SK-N-DZ (cell line): ENCODE measurements at places on chromosomes 13 and 19.
A peak's percentile ranks its signal among the peaks of the same experiment; 100 is the strongest.

GRCh38 chr13:74305876-74306275 lies 171.7 kb upstream of the KLF12 start:
- DNase-seq, result no peak

GRCh38 chr19:6556480-6557195 lies 25.8 kb downstream of the TNFSF9 start:
- DNase-seq, result no peak

DNA sequence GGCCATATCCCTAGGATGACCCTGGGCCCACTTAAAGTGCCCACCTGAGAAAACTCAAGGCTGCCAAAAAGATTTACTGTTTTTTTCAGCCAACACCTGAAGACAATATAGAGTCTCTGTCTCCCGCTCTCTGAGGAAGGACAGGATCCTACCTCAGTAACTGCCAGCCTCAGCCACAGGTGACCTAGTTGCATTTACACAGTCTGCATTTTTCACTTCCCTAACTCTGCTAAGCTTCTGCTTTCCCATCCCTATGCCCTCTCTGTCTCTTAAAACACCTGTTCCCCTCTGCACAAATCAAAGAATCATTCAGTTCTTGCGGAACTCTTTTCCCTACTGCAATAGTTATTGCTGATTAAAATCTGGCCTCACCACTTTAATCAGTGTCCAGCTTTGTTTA lies 609.5 kb downstream of the UQCRFS1 start:
- no peak for DNase-seq

- DNase-seq, result no peak
Measured at GRCh38 chr19:3462991-3463713, 17.2 kb downstream of the SMIM24 start.

DNA sequence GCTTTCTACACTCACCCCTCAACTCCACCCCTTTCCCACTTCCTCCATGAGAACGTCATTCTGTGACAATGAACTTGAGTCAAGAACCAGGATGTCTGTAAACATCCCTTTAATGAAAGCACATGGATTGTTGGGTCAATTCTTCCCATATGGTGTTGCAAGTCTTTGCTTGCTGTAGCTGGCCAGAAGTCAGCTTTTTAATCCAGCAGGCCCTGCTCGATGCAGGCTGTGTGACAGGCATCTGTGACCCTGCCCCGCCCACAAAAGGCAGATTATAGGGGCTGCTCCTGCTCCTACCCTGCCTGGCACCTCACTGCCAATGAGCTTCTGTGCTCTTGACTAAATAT lies 78.0 kb downstream of the STARD13 start:
- no peak for DNase-seq

GRCh38 chr19:34306213-34306661 lies 51.9 kb downstream of the GARRE1 start:
- DNase-seq, result no peak

GRCh38 chr19:41367848-41368301 lies 3.9 kb upstream of the B9D2 start:
- DNase-seq, result no peak

GRCh38 chr19:5478241-5478924 lies 23.2 kb downstream of the ZNRF4 start:
- no peak for DNase-seq

DNA sequence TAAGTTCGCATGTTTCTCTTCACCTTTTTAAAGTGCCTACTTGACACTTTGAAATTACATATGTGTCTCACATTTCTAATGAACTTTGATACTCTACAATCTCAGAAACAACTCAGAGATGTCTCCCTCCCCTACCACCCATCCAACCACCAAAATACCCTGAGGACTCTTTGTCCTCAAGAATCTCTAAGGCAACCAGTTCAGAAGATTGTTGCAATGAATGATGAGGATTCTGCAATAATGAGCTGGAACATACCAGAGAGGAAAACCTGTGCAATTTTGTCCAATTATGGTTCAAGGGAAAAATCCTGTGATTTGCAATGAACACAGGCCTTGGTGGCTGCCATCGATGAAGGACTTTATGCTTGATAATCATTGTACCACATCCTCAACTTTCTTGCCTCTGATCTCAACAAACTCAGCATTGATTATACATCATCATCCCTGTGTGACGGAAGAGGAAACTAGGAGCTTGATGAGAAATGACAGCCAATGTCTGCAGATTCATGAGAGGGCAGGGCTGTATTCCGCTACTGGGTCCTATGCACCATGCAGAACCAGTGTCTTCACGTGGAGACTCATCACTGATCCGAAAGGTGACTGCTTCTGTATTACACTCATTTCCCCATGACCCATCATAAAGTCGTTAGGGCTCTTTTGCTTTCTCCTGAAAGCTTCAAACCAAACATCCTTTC lies 1.1 kb downstream of the FPR1 start:
- DNase-seq, result no peak

DNA sequence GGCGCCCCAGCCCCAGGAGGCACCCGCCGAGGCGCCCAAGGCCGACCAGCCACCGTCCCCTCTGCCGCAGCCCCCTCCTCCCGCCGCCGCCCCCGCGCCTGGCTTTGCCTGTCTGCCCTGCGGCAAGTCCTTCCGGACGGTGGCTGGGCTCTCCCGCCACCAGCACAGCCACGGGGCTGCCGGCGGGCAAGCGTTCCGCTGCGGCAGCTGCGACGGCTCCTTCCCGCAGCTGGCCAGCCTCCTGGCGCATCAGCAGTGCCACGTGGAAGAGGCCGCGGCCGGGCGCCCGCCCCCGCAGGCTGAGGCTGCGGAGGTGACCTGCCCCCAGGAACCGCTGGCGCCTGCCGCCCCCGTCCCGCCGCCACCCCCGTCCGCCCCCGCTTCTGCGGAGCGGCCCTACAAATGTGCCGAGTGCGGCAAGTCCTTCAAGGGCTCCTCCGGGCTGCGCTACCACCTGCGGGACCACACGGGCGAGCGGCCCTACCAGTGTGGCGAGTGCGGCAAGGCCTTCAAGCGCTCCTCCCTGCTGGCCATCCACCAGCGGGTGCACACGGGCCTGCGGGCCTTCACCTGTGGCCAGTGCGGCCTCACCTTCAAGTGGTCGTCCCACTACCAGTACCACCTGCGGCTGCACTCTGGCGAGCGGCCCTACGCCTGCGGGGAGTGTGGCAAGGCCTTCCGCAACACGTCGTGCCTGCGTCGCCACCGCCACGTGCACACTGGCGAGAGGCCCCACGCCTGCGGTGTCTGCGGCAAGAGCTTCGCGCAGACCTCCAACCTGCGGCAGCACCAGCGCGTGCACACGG lies 2.6 kb upstream of the NAT14 start:
- DNase-seq, result no peak

- no peak for DNase-seq
Measured at GRCh38 chr13:109671919-109672318, 114.5 kb downstream of the IRS2 start.

DNA sequence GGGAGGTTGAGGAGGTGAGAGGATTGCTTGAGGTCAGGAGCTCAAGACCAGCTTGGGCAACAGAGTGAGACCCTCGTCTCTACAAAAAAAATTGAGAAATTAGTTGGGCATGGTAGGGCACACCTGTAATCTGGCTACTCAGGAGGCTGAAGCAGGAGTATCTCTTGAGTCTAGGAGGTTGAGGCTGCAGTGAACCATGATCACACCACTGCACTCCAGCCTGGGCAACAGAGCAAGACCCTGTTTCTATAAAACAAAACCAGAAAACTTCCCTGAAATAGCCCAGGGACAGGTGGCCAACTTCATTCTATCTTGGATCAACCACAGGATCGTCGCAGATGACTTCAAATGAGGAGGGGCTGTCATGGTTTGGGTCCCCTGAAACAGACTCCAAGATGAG lies 28.7 kb downstream of the COLGALT1 start:
- DNase-seq, result no peak

- no peak for DNase-seq
Measured at GRCh38 chr13:65555962-65556361, 1674.2 kb downstream of the PCDH9 start.

DNA sequence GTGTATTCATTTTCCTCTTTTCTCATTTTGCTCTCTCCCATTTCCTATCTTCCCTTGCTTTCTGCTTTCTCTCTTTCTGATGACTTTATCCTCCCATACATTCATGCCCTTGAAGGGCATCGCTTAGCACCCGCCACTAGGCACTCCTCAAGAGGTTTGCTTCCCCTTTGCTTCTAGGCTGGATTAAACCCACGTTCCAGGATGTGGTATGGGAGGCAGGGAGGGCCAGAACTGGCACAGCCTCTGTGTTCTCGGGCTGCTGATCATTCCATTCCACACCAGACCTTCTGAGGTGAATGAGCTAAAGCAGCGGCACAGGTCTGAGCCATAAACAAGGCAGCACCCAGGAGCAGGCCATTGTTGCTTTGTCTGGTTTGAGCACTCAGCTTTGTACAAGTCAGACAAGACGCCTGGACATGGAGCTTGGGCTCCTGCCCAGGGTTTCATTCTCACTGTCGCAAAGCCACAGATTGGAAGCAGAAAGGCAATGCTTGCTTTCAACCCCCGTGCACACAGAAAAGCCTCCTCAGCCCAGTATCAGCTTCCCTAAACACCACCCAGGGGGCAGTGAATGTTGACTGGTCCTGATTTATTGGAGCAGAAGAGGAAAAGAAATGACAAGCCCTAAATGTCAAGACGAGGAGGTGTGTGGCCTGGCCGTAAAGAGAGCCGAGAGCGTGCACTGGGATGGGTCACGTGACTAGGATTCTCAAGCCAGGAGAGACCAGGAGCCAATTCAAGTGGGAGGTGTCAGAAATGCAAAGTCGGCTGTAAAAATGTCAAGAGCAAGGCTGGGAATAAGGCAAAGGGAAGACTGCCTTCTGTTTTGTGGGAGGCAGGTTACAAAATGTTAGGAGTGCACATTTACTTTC lies 218.0 kb upstream of the SERP2 start:
- peak; percentile 74 for DNase-seq

DNA sequence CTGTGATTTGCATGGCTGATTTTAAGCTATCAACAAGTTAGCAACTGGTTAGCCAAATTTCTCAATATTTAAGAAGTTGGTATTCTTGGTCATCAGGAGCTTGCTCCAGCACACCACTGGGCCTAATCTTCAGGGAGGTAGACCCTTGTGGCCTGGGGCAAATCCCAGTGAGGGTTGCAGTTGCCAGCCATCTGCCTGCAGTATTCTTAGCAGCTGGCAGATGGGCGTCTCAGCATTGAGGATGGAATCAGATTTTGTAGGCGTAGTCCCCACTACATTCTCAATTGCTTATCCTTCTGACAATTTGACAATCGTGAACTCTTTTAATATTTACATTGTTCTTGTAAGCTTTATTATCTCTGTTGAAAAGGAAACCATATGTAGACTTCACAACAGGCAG lies 1266.2 kb downstream of the SLITRK5 start:
- no peak for DNase-seq

DNA sequence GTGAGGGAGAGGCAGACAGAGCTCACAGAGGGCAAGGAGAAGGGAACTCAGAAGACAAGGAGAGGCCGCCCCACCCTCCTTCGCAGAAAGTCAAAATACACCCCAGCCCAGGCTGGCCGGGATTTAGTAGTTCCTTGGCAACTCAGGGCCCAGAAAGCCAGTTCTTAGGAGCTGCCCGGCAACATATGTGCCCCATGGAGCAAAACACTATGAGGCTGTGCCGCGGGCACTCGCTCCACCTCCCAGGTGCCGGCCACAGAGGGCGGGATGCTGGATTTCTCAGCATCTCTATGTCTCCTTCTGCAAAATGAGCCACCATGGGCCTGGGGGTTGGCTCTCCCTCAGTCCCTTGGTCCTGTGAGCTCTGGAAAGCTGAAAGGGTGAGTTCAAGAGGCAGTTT lies 93.8 kb upstream of the CACNA1A start:
- no peak for DNase-seq

- no peak for DNase-seq
Measured at GRCh38 chr13:65088906-65089305, 2141.2 kb downstream of the PCDH9 start.

- DNase-seq, result peak; percentile 95
Measured at GRCh38 chr19:2983351-2984214, 6.2 kb downstream of the TLE6 start.

- peak; percentile 6 for DNase-seq
Measured at GRCh38 chr13:25882466-25883357, 169.1 kb downstream of the SHISA2 start.

DNA sequence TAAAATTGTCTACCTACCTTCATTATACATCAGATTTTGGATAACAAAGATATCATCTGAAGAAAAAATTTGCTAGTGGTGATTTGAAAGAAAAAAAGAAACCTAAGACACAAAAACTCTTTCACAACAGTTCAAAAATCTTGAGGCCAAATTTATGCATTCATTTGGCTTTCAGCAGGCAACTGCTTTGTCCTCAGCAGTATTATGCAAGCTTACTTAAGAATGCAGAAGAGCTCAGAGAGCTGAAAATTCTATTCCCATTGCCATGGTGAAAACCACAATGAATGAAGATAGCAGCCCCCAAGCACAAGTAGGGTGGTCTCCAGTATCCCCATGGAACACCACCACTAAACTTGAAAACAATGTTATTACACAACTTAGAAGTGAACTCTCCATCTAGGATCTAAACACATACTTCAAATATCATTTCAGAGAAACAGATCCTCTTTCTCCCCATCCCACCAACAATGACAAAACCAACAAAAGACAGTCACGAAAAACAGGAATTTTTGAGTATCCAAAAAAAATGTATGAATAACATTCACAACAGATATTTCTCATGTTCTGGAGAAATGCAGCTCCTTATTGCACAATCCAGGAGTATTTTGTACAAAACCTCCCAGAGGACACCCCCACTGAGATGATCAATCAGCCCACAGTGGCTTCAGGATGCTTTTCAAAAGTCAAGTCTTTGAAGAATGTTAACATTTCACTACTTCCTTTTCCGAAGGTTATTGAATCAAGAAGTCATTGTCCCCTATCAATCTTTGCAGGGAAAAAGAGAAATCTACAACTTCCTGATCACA lies 192.7 kb downstream of the LHFPL6 start:
- no peak for DNase-seq

DNA sequence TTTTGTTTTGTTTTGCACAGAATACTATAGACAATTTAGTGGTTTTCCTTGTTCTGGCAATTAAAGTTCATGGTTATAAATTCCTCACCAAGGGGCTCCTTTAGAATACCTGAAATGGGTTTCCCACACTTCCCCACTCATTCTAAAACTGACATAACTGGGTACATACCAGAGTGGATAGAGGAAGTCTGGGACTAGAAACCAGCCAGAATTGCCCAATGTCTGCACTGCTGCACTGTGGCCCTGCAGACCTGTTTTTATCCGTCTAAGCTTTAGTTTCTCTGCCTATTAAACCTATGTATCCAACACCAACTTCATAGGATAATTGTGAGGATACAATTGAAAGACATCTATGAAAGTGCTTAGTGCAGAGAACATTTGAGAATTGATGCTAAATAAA lies 498.6 kb downstream of the KCTD12 start:
- no peak for DNase-seq

DNA sequence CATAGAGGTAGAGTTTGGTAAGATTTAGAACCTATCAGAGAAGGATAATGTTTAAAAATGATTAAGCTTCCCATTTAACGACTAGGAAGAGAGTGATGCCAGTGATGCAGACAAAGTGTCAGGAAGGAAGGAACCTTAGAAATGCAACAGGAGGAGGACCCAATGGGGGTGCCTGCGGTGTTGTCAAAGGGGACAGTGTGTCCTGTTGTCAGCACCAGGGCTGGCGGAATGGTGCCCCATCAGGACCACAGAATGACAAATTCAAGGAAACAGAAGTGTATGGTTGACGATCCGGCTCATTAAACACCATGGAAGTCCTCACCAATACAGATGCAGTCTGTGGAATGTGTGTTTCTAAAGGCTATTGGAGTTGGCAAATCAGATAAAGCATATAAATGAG lies 19.3 kb downstream of the ATP12A start:
- no peak for DNase-seq

GRCh38 chr13:113644800-113645199 lies 13.2 kb downstream of the ATP4B start:
- DNase-seq, result no peak

- no peak for DNase-seq
Measured at GRCh38 chr19:39676004-39676403, 20.3 kb downstream of the LGALS16 start.

- no peak for DNase-seq
Measured at GRCh38 chr13:31968473-31968872, 63.1 kb upstream of the FRY start.
